ENCODE measurements at places on chromosomes 7 and 10.

GRCh38 chr7:31056775-31057346 is 4.8 kb downstream of the ADCYAP1R1 start:
- DNase-seq, result no peak

- DNase-seq, result no peak
Measured at GRCh38 chr10:74078037-74078436, 72.6 kb downstream of the AP3M1 start.

- no peak for DNase-seq
Measured at GRCh38 chr10:16799621-16800020, 17.6 kb downstream of the RSU1 start.

DNA sequence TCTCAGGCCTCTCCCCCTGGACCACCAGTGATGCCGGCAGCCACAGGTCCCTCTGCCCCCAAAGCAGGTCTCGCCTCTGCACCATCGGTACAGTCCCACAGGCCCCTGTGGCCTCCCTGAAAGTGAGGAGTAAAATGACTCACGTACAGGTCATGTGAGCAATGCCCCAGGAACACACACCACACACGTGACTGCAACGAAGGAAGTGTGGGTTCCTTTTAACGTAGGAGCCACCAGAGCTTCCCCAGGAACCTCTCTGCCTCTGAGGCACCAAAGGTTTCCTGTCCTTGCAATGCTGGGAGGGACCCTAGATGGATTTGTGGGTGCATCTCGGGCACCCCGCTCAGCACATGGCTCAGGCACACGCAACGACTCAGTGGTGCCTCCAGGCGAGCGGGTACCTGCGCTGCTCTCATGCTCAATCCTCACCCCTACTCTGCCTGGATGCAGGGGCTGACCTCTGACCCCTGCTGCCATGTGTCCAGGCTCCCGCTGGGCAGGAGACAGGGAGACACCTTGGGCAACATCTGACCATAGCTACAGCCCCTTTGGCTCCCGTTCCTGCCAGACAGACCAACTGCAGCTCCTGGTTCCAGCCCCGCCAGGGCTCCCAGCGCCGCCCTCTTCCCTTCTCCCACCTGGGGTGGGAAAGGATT is 120.7 kb downstream of the PRKAG2 start:
- peak; percentile 24 for DNase-seq

DNA sequence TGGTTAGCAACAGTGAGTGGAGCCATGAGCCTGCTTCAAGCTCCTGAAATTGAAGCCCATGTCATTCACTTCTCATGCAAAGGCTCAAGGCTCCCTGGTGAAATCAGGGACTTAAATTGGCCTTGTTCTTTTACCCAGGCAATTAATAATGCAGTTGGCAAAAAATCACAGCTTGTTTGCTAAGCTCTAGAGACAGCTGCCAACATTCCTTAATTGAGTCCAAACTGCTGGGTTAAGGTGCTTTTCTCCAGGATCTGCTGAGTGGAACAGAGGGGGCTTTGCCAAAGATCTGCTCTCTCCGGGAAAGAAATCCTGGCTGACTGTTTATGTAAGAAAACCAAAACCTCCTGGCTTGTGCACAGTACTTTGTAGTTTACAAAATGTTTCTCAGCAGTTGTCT is 257.6 kb upstream of the GHITM start:
- DNase-seq, result no peak

- no peak for DNase-seq
Measured at GRCh38 chr10:58265249-58265648, 2.4 kb downstream of the IPMK start.

DNA sequence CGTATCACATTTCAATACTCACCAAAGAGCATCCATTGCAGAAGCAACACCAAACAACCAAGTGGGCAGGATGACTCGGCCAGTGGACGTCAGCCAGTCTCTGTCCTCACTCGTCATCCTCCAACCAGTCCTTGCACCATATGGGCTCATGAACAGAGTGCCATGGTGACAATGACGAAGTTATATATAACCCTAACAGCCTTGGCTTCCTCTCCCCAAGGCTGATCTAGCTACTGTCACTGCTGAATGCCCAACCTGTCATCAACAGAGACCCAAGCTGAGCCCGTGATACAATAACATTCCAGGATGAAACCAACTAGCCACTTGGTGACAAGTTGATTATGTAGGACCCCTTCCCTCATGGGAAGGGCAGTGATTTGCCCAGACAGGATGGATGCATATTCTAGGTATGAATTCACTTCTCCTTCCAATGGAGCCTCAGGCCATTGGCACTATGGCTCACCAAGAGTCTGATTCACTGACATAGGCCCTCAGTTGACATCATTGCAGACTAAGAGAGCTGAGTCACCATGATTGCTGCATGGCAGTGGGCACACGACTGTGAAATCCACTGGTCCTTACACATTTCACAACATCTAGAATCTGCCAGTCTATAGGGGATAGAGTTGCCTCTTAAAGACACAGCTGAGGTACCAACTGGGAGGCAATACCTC is 26.3 kb upstream of the PPIF start:
- DNase-seq, result no peak

DNA sequence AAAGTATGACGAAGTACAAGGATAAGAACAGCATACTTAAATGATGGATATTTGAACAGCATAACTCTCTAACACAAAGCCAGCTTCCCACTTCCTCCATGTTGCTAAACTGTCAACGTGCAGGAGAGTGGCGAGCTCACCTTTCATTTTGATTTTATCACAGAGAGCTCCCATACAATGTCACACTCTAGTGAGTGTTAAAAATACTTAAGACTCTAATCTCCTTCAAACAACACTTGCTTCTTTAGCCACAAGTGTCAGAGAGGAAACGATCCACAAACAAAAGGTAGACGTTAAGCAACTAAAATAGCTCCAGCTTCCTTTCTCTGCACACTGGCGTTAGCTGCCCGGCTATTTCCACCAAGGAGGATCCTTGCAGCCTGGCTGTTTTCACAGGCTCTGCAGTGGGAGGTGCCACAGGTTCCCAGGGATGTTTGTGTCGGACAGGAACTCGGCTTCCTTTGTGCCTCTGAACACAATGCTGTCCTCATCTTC is 194.6 kb downstream of the COBL start:
- DNase-seq, result no peak

GRCh38 chr10:127910464-127910770 is 3.5 kb downstream of the PTPRE start:
- no peak for DNase-seq

DNA sequence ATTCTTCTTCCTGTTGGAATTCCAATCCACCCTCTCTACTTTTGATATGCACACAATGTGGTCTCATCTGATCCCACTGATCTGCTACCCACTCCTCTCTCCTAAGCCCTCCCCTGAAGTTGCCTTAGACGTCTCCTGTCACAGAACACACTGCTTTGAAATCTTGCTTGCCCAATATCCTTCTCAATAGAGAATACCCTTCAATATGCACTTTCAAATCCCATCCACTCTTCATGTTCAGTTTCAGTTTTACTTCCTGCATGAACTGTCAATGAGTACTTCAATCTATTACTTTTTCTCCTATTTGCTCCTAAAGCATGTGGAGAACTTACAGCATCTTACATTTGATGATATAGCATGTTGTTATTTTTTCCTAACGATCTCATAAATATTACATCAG is 93.5 kb downstream of the UPF2 start:
- no peak for DNase-seq

- no peak for DNase-seq
Measured at GRCh38 chr7:431658-432111, 88.0 kb downstream of the PDGFA start.

- DNase-seq, result no peak
Measured at GRCh38 chr10:121952226-121952625, 22.8 kb downstream of the NSMCE4A start.

- DNase-seq, result no peak
Measured at GRCh38 chr10:131925716-131926115, 24.9 kb downstream of the PPP2R2D start.

DNA sequence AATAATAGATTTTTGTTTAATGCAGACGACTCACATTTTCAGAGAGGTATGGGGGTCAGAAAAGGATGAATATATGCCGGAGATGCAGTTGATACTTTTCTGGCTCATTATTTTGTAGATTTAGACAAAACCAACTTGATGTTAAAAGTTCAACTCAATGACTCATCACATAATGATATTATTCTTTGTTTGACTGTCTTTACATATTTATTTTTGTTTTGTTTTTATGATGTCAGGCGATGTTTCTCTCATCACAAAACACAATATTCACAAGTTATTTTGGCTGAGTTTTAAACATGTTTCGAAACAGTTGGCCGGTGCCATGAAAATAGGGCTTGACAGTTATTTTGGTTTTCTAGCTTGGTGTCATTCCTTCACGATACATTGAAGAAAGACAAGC is 1.3 kb downstream of the GJD4 start:
- no peak for DNase-seq

- DNase-seq, result peak; percentile 90
Measured at GRCh38 chr10:72297281-72297804, 23.6 kb downstream of the DDIT4 start.

GRCh38 chr7:30222515-30223215 is 61.7 kb upstream of the ZNRF2 start:
- DNase-seq, result no peak

- peak; percentile 36 for DNase-seq
Measured at GRCh38 chr10:101018600-101019439, 12.1 kb downstream of the PDZD7 start.

Measured in CD8-positive, alpha-beta memory T cell (primary cell).